ENCODE measurements at places on chromosomes 13 and 19. TPM values are rescaled to one million over a fixed set of nuclear protein-coding genes. Genes with fewer than 3 reads are reported as not detected.

GRCh38 chr13:112205990-112206389, 139.0 kb downstream of the SOX1 start:
- DNase-seq: no peak

GRCh38 chr19:4322942-4323665, 15.5 kb downstream of the STAP2 start:
- no peak for DNase-seq

DNA sequence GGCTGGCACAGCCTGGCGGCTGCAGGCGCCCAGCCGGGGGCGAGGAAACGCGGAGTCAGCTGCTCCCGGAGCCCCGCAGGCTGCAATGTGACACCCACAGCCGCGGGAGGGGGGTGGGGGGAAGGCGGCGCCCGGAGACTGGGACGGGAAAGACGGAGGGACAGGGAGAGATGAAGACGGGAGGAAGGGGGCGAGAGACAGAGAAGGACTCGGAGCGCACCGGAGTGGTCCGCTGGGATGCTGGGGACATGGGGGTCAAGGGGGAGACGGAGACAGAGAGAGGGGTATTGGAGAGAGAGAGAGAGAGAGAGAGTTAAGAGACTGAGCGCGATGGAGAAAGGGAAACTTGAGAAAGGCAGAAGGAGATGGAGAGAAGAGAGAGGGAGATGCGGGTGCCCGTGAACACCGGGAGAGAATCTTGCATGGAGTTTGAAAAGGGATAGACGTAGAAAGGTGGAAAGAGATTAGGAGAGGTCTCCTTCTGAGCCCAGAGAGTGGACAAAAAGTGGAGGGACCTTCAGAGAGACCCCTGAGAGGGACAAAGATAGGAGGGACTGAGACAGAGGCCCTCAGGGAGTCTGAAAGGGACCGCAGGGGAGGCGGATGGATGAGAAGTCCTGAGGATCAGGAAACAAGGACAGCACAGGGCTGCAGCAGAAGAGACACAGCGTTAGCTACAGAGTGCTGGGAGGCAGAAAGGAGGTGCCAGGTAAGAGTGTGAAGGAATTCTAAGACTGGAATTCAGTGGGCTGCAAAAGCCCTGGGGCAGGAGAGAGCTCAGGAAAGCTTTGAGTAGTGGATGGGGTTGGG, 1.0 kb downstream of the SCN1B start:
- DNase-seq: no peak

GRCh38 chr13:106121173-106121754, 414.2 kb downstream of the EFNB2 start:
- DNase-seq: no peak

DNA sequence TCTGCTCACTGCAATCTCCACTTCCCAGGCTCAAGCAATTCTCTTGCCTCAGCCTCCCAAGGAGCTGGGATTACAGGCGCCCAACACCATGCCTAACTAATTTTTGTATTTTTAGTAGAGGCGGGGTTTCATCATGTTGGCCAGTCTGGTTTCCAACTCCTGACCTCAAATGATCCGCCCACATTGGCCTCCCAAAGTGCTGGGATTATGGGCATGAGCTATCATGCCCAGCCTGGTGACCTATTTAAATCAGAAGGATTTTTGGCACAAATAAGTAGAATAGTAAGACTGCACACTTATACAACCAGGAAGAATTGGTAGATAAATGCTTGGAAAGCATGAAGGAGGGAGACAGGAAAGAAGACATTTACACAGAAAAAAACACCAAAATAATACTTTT, 53.4 kb upstream of the AKAP11 start:
- DNase-seq: no peak

GRCh38 chr13:76380446-76381065, 505.6 kb downstream of the KCTD12 start:
- DNase-seq: no peak

- peak; percentile 96 for DNase-seq
These were observed 1.5 kb upstream of the GADD45B start for GRCh38 chr19:2474232-2475017.

- DNase-seq: peak; percentile 85
These were observed 6.9 kb downstream of the PKN1 start for GRCh38 chr19:14440049-14440448.

GRCh38 chr13:113639616-113640262, 18.3 kb downstream of the ATP4B start:
- DNase-seq: no peak

GRCh38 chr19:55410168-55410567, 2.6 kb upstream of the UBE2S start:
- DNase-seq: no peak

DNA sequence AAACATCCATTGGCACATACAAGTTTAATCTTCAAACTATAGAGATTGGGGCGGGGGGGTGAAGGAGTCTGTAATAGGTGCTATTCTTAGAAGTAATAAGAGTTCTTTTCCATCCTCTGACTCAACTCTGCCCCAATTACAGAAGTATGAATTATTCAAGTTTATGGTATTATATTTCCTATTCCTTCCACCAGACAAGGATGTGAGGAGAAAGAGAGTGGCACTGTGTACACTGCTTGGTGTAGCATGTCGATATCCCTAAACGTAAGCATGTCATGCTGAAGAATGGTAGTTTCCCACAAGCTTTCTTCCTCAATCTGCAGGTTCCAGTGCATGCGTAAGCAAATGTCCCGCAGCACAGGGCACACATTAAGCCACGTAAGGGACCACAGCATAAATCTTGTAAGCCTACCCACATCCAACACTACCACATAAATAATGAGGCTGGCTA, 14.1 kb downstream of the BRD4 start:
- DNase-seq: no peak

GRCh38 chr19:44984005-44984404, 17.3 kb upstream of the RELB start:
- no peak for DNase-seq

GRCh38 chr13:76965759-76966421, 17.6 kb downstream of the ACOD1 start:
- DNase-seq: no peak

- DNase-seq: no peak
These were observed 5.1 kb upstream of the PCDH9 start for GRCh38 chr13:67235265-67235664.

GRCh38 chr13:40600149-40600751, 66.2 kb downstream of the FOXO1 start:
- peak; percentile 43 for DNase-seq

- no peak for DNase-seq
These were observed 53.3 kb upstream of the SLC7A1 start for GRCh38 chr13:29648760-29649159.

GRCh38 chr19:8355631-8356402, 8.1 kb upstream of the ANGPTL4 start:
- DNase-seq: no peak

GRCh38 chr13:84896128-84896527, 903.1 kb downstream of the SLITRK6 start:
- peak; percentile 26 for DNase-seq

GRCh38 chr19:48171710-48172109, 1.2 kb downstream of the ZSWIM9 start:
- no peak for DNase-seq

- DNase-seq: no peak
These were observed 36.4 kb downstream of the PSG11 start for GRCh38 chr19:42989851-42990250.

- no peak for DNase-seq
These were observed 216.6 kb upstream of the SLC10A2 start for GRCh38 chr13:103282571-103283450.

- peak; percentile 76 for DNase-seq
These were observed 13.8 kb downstream of the DNASE2 start for GRCh38 chr19:12867120-12868099.

DNA sequence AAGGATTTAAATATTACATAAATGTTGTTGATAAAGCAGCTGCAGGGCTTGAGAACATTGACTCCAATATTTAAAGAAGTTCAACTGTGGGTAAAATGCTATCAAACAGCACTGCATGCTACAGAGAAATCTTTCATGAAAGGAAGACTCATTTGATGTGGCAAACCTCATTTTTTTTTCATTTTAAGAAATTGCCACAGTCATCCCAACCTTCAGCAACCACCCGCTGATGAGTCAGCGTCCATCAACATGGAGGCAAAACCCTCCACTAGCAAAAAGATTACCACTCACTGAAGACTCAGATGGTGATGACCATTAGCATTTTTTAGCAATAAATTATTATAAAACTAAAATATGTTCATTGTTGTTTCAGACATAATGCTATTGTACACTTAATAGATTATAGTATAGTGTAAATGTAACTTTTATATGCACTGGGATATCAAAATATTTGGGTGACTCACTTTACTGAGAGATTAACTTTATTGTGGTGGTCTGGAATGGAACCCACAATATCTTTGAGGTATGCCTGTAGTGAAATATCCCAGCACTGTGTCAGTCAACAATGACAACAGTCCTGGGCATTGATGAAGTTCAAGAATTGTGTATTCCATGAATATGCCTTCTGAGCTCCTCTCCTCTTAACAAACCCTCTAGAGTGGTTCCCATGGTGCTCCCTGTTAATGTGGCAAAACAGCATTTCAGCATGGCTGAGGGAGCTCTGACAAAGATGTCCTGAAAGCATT, 52.4 kb upstream of the SOX21 start:
- peak; percentile 34 for DNase-seq

- no peak for DNase-seq
These were observed 109.3 kb upstream of the MLNR start for GRCh38 chr13:49110913-49111170.

DNA sequence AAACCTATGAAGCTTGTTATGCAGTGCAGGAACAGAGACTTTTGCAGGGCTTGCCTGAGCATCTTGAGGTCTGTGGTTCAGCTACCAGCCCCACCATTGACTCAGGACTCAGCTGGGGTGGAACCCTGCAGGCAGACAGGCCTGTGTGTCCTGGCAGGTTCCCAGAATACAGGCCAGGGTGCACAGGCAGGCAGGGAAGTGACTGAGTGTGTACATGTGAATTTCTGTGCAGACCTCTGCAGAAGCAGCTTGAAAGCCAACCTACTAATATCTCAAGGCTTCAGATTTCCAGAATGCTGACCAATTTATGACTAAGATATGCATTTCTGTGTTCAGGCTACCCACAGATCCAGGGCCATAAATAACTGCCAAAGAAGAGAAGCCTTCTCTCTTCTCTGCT, 254.4 kb downstream of the DLEU7 start:
- no peak for DNase-seq

- no peak for DNase-seq
These were observed 176.3 kb downstream of the GPC5 start for GRCh38 chr13:91574766-91575165.

DNA sequence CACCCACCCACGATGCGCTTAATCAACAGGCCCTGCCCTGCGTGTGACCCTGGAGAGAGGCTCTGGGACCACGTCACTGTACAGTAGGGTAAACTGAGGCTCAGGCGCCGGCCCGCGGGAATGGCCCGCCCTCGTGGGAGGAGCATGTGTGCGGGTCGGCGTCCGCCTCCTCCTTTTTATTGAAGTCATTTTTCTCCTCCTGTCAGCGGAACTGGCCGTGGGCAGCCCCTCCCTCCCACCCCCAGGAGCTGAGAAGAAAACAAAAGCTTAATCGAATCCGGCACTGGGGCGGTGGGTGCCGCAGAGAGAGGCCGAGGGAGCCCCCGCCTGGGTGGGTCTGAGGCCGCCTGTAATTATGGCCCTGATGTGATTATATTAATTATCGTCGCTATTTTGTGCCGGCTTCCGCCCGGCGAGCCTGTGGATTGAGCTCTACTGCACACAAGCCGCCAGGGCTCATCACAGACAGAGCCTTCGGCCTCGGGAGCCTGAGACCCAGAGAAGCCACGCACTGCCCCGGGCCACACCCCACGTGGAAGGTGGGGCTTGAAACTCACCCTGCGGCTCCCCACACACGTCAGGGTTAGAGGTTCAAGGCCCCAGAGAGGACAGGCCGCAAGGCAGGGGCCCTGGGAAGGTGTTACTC, 7.0 kb downstream of the C2CD4C start:
- no peak for DNase-seq

GRCh38 chr19:55546011-55546410, 668 bp upstream of the SBK3 start:
- DNase-seq: no peak

DNA sequence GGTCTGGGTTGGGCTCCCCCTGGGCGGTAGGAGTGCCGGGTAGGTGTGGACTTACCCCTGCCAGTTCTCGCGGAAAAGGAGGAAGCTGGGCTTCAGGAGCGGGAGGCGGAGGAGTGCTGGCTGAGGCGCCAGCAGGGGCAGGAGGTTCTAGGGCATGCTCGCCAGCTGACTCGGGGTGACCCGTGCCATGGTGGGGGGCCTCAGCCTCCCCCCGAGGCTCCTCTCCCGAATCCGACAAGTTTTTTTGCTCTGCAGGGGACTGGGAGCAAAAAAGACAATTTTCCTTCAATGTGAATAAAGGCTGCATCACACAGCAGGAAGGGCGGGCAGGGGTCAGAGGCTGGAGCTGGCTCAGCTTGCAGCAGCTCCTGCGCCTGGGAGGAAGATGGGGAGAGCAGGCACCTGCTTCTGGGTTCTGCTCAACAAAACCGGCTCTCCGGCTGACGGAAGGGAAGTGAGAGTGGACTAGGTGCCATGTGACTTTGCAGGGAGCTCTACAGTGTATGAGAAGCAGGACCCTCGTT, 26.5 kb downstream of the RANBP3 start:
- no peak for DNase-seq

- DNase-seq: no peak
These were observed 125.5 kb downstream of the ENOX1 start for GRCh38 chr13:43661161-43661830.

- DNase-seq: no peak
These were observed 78.9 kb downstream of the TEX29 start for GRCh38 chr13:111399334-111399733.

GRCh38 chr13:70829748-70830147, 721.5 kb upstream of the KLHL1 start:
- DNase-seq: no peak

DNA sequence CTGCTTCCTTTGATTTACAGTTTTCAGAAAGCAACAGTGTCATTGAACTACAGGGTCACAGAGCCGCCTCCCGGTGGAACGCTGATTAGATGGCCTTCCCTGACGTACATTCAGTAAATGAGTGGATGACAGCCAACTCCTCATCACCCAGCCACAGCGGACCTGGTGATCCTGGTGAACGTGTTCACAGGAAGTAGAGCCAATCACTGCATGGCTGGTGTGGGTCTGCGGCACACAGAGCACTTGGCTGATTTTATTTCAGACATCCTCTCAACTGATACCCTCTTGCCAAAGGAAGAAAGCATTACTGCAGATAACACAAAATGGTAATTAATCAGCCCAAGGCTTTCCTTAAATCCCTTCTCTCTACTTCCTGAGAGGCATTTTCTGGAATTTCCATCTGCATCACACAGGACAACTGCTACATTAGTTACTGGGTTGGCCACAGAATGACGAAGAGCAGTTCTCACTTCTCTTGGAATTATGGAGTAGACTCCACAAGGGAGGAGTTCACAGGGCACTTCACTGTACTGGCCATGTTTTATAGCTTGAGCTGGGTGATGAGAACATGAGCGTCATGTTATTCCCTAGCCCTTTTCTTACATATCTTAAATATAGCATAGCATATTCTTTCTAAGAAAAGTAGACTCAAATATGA, 84.0 kb upstream of the SLC7A1 start:
- no peak for DNase-seq

HCN2 gene
- total RNA-seq: 1.1 TPM

CEBPA gene
- total RNA-seq: 0.82 TPM

MEDAG gene
- not detected for total RNA-seq

ETV2 gene
- total RNA-seq: 2.5 TPM

LILRA5 gene
- not detected for total RNA-seq

SIGLEC5 gene
- total RNA-seq: not detected

CNN1 gene
- total RNA-seq: not detected

SYCN gene
- not detected for total RNA-seq

FCER2 gene
- 2.3 TPM for total RNA-seq

KIR2DL3 gene
- not detected for total RNA-seq

SIRT6 gene
- total RNA-seq: 44.1 TPM

DOCK9 gene
- 51.6 TPM for total RNA-seq

MTUS2 gene
- total RNA-seq: 0.02 TPM

C19orf73 gene
- total RNA-seq: 2.2 TPM

PDX1 gene
- total RNA-seq: not detected

SAMD4B gene
- total RNA-seq: 63.6 TPM

All from activated T-cell treated with anti-CD3 and anti-CD28 coated beads, Interleukin-2, amount 50 U/mL, for 72 hours (primary cell).